ENCODE measurements at places on chromosomes 16 and 17. TPM values are rescaled to one million over a fixed set of nuclear protein-coding genes. Genes with fewer than 3 reads are reported as not detected.

Gene SYT17
- 1.4 TPM for total RNA-seq

Gene CCDC154
- 0.26 TPM for total RNA-seq

Gene STH
- total RNA-seq = not detected

Gene NLRC5
- total RNA-seq = 6.7 TPM

Gene PROCA1
- total RNA-seq = 2.0 TPM
